LNCaP clone FGC (cell line): ENCODE measurements at places on chromosomes 16 and 17.

GRCh38 chr17:7548585-7549400 is at the start of gene TNFSF12:
Gene TNFSF12, plus strand, starts transcription at chr17:7549058. Its CDS starts 96 bp downstream, at chr17:7549154.
- DNase-seq = no peak

GRCh38 chr17:5254903-5255521 is 20.4 kb upstream of the SCIMP start:
- DNase-seq = no peak

- no peak for DNase-seq
Observed at GRCh38 chr17:16463358-16464302, 28.4 kb downstream of the LRRC75A start.

- DNase-seq = no peak
Observed at GRCh38 chr17:77749321-77749751, 209.2 kb upstream of the TNRC6C start.

DNA sequence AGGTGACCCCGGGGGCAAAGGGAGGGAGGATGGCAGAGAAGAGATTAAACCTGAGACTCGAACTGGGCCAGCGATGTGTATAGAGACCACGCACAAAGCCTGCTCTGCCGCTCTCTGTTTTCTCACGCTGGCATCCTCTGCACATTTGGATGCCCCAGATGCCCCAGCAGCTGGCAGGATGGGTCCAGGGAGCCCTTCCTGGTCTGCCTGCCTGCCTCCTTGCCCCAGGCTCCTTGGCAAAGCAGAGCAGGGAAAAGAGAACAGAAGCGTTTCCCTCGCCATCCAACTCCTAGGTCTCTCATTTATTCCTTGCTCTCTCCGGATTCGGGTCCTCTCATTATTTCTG is 5.2 kb upstream of the PIPOX start:
- no peak for DNase-seq

- DNase-seq = no peak
Observed at GRCh38 chr16:10776280-10776679, 32.6 kb downstream of the NUBP1 start.

- no peak for DNase-seq
Observed at GRCh38 chr16:85011846-85012284, 530 bp upstream of the ZDHHC7 start.

GRCh38 chr16:10552281-10552680 is 28.1 kb downstream of the EMP2 start:
- DNase-seq = no peak
